Activated naive CD4-positive, alpha-beta T cell treated with anti-CD3 and anti-CD28 coated beads for 36 hours (primary cell): ENCODE measurements at places on chromosomes 6 and 20.

DNA sequence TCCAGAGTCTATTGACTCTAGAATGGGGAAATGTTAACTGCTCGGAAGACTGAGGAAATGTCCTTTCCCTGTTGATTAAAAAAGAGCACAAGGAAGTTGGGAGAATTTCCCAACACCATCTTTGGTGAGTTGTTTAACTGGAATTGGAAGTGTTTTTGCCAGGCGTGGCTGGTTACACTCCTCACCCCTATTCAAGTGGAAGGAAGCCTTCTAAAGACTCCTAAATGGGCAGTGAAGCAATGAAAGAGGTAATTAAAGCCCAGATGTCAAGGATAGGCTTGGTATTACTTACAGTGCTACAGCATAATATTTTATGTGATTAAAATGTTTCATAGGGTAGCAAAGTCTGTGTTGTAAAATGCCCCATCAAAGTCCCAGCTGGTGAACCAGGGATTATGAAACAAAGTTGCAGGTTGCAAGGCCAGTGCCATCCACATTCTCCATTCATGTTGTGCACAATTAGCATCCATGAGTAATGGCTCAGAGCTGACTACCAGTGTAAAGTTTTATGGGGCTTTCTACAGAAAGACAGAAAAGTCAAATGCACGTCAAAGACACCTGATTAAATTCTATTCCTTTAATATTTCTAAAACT, 52.6 kb downstream of the BTBD3 start:
- no peak for DNase-seq

GRCh38 chr20:10338426-10339180, 95.4 kb downstream of the MKKS start:
- DNase-seq = no peak

DNA sequence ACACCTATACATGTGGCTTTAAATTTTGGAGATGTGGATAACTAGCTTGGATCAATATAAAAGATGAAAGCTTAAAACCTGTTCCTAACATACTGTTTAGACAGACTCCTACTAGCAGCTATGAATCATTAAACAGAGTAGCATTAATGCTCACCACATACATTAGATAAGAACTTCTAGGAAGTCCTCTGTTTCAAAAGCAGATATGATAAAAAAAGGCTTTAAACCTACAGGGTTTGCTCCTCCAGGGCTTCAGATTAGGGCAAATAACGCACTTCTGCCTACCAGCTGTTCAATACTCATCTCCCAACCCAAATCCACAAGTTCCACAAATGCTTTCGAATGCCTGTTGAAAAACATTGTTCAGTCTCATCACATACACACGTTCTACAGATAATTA, 1.5 kb downstream of the REPS1 start:
- no peak for DNase-seq

DNA sequence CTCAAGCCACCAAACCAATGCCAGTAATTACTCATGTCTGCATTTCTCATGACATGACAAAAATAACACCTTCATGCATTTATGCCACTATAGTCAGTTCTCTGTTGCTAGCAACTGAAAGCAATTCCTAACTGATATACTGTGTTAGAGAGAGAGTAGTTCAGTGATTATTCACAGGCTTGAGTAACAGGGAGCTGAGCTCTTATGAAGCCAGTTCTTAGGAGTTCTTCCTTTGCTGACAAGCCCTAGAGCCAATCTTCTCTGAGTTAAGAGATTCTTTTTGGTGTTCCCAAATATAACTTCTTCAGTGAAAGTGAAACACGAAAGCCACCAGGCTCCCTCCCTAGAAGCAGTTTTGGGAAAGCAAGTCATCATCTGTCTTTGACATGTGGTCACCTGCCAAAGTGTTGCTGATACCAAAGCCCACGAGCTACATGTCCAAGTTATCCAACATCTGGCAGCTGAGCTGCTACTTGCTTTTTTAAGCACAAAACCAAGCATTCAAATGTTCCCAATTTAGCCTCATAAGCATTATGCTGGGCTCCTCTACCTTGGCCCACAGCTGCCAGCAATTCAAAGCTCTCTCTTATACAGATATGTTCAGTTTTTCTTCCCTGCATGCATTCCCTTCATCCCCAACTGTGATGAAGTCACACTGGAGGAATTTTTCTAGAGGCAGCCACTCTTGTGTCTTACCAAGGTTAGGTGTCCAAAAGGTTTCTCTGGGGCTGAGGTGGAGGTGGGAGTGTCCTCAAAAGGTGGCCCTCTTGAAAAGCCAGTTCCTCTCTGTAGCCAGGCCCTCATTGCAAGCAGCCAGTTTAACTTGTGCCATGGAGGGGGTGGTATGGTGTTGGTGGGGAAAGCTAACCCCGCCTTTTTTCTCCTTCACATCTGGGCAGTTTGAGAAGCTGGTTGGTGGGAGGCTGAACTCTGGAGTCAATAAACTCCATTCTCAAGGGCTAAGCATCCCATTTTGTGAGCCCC, 92.7 kb upstream of the ARMC2 start:
- no peak for DNase-seq

DNA sequence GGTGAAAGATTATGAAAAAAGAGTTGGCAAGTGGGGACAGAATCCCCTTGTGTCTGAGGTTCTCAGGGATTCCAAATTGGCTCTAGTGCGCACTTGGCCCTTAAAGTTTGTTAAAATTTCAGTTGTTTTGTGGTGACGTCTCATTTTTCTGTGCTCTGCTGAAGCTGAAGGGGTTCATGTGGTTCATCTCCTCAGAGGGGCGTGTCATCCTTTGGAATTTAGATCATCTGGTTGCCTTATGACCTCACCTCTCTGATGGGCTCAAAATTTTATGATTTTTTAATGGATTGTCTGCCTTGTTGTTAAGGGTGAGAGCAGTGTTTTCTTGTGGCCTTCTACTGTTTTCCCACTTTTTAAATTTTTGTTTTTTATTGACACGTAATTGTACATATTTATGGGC, 20.3 kb downstream of the CYB5R4 start:
- DNase-seq = no peak
